ENCODE measurements at places on chromosomes 1 and 21.
A peak's percentile ranks its signal among the peaks of the same experiment; 100 is the strongest.

- peak; percentile 3 for DNase-seq
These were observed 3.4 kb upstream of the HRNR start for GRCh38 chr1:152227310-152227928.

DNA sequence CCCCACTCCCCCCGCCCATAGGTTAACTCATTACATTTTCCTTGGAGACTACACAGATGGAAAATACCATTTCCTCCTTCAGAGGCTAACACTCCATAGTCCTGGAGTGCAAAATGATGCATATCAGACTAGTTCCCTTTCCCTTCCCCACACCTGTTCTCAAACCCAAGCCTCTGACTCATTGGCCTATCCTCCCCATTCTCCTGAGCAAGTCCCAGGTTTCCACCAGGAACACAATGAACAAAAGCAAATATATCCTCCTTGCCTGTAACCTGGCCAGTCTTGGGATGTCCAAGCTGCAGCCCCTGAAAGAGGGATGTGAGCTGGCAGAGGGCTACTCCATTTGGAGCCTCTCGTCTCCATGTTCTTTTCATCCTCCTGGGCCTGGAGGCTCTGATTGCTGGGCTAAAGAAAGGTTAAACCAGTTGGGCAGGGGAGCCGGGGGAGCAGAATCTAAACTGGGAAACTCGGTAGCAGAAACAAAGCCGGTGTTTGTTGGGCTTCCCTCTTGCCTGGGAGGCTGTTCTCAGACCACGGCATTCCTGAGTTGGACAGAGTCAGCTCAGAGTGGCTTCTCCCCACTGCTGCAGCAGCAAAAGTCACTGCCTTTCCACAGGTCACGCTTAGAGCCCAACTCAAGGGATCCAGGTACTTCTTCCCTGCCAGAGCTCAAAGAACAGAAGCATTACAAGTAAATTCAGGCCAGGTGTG lies 13.9 kb downstream of the SSR2 start:
- DNase-seq, result no peak

- DNase-seq, result peak; percentile 23
These were observed 59.1 kb upstream of the ZNF648 start for GRCh38 chr1:182120411-182121258.

DNA sequence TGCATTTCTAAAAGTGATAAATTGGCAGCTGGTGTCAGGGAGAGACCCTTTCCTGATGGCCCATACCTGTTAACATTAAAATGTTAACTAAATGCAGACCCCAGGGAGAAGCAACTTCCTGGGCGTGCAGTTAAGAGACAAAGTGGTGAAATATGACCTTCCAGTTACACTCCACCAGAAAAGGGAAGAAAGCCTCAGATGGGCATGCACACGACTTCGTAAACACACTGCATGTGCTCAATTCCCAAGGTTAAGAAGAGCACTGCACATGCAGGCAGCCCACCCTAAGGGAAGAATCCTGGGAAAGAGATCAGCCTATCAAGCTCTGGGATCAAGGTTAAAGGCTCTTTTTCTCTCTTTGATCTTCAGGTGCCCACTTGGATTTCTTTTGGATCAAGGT lies 9.7 kb upstream of the GBP6 start:
- DNase-seq, result no peak

GRCh38 chr1:82848043-82848442 lies 1047.3 kb downstream of the ADGRL2 start:
- DNase-seq, result no peak

- DNase-seq, result no peak
These were observed 79.5 kb downstream of the SMYD3 start for GRCh38 chr1:246427611-246428010.

- DNase-seq, result peak; percentile 66
These were observed 20.4 kb downstream of the SLC16A1 start for GRCh38 chr1:112935461-112936111.

DNA sequence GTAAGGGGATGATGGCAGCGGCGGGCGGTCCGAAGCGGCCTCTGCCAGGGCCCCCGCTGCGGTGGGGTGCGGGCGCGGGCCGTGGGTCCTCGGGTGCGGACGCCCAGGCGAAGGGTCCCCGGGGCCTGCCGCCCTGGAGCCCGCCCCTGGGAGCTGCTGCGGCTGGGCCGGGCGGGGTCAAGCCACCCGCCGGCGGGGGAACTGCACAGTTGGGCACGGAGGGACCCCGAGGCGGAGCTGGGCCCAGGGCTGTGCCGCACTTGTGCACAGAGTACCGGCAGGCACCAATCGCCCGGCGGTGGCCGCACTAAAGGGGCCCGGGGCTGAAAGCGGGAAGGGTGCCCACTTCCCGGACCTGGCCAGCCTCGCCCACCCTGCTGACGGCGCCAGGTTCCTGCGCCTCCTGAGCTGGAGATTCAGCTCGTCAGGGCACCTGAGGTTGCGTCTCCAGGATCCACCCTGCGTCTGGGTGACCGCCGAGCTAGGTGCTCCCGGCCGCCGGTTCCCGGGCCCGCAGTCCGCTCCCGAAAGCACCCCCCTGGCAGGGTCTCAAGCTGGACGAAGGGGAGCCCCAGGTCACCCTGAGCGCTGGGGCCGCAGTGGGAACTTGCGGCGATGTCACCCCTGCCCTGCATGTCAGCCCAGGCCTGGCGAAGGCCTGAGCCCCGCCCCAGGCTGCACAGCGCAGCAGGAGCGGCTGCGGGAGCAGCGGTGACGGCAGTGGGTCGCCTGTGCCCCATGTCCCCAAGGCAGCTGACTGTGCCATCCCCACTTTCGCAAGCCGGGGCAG lies 56.7 kb upstream of the ETV3 start:
- DNase-seq, result no peak

- DNase-seq, result no peak
These were observed 31.3 kb upstream of the ACTRT2 start for GRCh38 chr1:2989976-2990375.

- DNase-seq, result no peak
These were observed 53.7 kb downstream of the ELK4 start for GRCh38 chr1:205577874-205578658.

DNA sequence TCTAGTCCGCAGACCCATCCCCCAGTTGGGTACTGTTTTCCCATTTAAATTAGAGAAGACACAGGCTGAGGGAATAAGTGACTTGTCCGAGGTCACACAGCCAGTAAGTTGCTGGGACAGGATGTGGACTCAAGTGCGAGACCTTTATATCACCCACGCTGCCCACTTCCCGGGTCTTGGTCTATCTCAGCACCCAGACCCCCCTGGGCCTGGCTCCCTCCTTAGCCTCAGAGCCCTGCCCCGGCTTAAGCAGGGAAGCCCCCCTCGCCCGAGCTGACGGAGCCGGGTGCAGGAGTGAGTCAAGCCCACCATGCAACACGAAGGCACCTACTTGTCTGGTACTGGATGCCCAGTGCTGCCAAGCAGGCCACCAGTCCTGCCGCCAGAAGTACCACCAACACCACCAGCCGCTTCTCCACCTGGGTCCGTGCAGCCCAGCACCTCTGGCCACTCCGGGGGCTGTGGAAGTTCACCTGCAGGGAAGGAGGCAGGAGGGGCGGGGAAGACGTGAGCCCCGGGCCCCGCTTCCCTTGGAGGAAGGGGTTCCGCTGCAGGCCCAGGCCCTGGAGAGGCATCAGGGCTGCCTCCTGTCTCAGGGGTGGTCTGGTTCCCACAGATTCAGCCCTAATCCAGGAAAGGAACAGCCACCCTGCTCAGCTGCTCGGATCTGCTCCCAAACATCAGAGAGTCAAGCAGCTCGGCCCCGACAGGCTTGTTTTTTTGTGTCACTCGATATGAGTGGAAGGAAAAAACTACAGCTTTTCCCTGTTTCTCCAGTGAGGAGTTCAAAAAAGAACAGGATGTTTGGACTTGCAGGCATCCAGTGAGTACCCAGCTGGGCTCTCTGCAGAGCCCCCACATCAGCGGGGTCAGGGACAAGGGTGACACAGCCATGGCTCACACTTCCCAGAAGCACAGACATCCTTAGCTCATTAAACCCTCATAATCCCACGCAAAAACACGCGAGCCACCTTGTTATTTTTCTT lies 11.1 kb downstream of the ECE1 start:
- no peak for DNase-seq

DNA sequence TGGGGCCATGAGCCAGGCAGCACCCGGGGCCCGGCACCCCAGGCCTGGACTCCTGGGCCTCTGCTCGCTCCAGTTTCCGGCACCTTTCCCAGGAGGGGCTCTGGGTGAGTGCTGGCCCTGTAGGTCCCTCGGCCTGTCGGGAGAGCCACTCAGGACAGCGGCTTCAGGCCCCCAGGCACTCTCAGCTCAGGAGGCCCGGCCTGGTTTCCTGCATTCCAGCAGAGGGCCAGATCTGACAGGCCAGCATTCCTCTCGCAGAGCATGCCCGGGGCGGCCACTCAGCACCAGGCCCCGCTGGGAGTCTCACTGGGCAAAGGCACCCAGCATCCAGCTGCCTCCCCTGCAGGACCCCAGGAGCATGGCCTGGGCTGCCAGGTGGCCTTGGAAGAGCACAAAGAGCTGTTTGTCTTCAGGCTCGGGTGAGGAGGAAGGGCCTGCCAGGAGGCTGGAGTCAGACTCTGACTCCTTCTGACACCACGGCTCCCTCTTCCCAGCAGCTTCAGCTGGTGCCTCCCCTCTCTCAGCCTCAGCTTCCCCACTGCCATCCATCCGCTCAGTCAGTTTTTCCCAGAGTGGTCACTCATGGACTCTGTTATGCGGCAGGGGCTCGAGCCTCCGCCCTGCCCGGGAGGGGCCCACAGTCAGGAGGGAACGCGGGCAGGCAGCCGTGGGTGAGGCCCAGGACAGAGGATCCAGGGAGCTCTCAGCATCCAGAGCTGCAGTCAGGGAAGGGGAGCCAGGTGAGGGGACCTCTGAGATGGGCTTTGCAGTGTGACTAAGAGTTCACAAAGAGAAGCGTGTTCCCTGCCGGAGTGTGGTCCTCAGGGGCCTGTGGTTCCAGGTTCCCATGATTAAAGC lies 51.7 kb downstream of the WNT9A start:
- DNase-seq, result no peak

GRCh38 chr1:229874136-229874535 lies 192.9 kb upstream of the GALNT2 start:
- DNase-seq, result no peak

DNA sequence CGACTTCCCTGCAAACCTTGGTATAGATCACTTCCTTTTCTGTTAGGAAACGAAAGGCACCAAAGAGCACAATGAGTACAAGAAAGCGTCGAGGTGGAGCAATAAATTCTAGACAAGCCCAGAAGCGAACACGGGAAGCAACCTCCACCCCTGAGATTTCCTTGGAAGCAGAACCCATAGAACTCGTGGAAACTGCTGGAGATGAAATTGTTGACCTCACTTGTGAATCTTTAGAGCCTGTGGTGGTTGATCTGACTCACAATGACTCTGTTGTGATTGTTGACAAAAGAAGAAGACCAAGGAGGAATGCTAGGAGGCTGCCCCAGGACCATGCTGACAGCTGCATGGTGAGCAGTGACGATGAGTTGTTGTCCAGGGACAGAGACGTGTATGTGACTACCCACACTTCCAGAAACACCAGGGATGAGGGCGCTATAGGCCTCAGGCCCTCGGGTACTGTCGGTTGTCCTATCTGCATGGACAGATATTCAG lies 18.5 kb downstream of the FAM89A start:
- DNase-seq, result no peak

DNA sequence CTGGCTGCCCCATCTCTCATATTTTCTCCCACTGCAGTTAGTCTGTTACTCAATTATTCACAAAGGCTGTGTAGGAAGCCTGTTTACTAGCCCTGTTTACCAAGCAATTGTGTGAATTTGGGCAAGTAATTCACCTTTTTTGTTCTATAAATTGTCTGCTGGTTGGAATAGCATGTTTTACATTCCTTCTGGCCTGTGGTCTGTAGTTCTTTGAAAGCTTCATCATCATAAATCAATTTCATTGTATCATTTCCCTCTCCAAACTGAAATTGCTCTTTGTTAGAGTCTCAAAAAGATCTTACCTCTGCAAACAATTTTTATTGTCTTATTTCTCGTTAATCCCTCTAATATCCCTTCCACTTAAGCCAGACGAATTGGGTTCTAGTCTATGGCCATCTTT lies 1059.5 kb upstream of the ADGRL4 start:
- no peak for DNase-seq

GRCh38 chr1:161388639-161389038 lies 21.0 kb upstream of the CFAP126 start:
- DNase-seq, result no peak

DNA sequence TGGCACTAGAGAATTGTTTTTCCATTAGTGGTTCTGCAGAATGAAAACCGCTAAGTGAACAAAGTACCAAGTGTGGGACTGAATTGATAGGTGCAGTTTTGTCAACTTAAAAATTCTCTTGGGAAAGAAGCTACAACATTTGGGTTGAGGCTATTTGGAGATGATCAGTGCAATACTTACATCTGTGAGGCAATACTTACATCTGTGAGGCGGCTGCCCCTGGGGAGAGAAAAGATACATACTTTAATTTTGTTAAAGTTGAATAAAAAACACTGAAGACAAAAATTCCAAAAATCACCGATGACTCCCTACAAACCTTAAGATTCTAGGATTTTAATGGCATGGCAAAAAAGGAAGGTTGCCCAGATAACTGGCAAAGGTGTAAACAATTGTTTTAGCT lies 1.7 kb downstream of the CFAP410 start:
- no peak for DNase-seq

DNA sequence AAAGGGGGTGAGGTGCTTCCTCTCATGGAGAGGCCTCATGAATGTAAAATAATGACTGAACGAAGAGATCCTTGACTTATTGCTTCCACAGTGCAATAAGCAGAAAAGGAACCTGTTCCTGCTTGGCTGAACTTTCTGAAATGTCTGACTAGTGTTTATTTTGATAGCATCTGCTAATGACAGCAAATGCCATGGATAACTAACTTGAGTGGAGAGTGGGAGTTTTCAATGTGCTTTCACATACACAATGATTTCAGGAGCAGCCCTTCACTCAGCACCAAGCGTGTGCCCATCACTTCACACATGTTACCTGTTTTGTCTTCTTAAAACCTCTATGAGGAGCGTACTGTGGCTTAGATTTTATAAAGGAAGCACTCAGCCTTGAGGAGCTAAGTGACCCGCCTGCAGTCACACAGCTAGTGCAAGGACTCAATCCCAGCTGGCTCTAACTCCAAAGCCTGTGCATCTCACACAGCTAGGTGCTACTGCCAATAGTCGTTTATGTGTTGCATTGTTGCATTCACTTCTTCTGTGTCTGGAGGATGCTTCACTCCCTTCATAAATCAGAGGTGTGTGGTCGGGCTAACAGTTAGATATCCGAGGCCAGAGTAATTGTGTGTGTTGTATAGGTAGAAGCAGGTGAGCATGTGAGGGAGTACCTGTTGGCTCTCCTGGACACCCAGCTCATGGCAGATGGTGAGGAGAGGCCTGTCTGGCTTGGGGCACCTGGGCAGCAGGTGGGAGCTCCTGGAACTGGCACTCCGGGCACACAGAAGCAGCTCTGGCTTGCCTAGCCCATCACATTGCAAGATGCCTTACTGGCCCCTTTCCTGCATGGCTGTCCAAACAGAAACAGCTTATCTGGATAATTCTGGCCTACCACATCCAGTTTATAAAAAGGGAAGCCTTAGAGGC lies 12.8 kb downstream of the CASQ2 start:
- DNase-seq, result no peak

- DNase-seq, result no peak
These were observed 75.1 kb upstream of the GNG12 start for GRCh38 chr1:67908250-67908936.

Measured in AG09309 (cell line).